Fibroblast of mammary gland (primary cell): ENCODE measurements at places on chromosomes 1 and 21.

DNA sequence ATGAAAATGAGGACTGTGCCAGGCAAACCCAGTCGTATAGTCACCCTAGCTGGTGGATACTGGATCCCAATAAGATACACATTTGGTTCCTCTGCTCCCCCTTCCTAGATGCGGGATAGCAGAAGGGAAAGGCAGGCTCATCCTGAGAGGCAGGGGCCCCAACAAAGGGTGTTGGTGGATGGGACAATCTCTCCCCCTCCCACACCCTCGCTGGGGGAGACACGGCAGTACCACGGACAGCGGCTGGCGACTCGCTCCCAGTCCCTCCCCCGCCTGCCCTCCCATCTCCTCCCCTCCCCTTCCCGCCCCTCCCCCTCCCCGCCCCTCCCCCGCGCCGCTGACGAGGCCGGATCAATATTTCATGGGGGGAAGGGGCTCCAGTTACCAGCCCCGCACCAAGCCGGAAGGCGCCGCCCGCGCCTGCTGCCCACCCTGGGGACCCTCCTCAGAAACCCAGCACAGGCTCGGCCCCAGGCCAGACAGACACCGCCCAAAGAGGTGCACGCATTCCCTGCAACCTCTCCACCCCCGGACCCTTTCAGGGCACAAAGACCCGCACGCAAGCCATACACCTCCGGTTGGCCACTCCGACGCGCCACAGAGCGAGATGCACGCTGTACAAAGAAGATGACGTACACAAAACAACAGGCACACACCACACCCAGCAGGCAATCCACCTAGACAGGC is 11.5 kb downstream of the RIMS3 start:
- no peak for DNase-seq

- DNase-seq: no peak
Observed at GRCh38 chr1:41802532-41803501, 115.9 kb downstream of the HIVEP3 start.

- peak; percentile 88 for DNase-seq
Observed at GRCh38 chr1:78492386-78492950, 1.7 kb downstream of the PTGFR start.

DNA sequence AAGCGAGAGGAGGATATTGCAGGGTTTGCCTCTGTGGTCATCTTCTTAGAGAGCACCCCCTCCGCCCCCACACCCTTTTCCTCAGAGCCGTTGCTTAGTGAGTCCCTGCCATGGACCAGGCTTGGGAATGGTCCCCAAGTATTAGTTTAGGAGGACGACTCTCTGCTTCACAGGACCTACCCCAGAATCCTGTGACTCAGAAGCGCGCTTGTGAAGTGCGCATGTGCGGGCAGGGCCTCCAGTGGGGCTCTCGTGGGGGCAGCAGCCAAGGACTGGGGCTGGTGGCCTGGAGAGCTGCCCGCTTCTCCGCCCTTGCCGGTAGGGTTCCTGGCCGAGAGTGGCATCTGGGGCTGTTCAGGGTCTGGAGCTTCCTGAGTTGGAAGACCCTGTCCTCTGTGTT is 37.3 kb upstream of the HMGN1 start:
- DNase-seq: peak; percentile 51

- DNase-seq: peak; percentile 28
Observed at GRCh38 chr1:53137729-53138128, 4.7 kb downstream of the SLC1A7 start.

DNA sequence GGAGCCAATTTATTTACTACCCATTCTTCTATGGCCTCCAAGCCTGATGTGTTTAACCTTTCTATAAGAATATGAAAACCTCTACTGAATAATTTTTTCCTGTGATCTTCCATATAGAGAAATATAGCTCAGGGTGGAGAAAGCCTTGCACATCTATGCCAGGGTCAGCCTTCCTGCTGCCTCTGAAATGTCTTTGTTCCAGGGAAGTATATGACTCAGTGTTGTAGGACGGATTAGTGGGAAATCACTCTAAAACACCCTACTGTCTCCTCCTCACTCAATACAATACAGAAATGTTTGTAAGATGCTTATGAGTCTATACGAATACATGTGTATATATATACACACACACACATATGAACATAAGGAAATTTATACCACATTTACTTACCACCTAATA is 1044.9 kb downstream of the BRINP3 start:
- DNase-seq: no peak
